IPS-NIHi11 (cell line): ENCODE measurements at places on chromosomes 3 and 15.

- DNase-seq = no peak
These were observed 26.5 kb downstream of the KLF13 start for GRCh38 chr15:31352911-31353811.

DNA sequence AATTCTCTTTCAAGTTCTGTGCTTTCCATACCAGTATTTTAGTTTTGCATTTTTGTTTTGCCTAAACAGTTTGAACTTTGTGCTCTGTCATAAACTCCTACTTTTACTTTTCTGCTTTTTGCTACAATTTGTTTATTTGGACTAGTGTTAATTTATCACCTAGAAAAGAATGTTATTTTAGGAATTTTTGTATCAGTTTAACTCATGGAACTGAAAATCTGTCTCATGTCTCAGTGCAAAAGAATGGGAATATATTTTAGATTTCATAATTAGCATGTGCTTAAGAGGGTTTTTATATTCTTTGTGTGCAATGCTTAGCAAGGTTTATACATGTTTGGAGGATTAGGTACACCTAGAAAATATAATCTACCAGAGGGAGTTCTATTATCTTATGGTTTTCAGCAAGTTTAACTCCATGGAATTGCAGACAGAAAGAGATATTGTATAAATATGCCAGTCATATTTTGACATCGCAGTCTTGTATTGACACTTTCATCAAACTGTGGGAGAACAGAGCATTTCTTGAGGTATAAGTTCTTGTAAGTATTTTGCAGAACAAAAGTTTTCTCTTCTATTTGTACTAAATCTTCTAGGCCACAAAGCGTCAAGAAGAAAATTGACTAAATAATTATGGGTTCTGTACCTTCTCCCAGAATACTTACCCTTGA, 409.9 kb downstream of the RBMS3 start:
- DNase-seq = no peak

DNA sequence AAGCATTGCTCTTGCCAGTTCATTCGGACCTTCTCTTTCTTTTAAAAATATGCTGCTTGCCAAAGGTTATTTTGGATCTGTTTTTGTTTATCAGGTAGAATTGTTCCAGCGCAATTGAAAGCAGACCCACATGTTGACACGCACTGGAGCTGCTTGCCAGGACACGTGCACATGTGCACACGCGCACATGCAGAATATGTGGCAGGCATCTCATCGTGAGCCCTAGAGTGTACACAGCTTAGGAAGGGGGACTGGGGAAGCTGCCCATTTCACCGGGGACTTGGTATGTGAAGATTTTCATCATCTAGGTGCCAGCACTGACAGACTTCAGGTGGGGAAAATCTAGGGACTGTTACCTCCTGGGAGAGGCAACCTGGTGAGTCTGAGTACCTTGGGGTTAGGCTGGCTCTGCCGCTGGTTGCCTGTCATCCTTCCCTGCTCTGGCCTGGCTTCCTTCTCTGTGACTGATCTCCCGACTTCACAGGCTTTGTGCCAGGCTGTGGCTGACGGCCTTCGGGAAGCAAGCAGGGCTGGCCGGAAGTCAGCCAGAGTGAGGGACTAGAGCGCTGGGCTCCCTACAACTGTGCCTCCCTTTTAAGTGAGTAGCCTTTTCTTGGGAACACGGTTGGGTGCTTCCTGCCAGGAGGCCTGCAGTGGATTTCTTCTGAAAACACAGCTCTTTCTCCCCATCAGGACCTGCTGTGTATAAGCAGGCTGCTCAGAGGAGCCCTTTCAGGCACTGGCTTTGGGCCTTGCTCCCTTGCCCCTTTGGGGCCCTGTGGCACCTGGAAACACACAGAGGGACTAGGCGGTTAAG, 129.3 kb downstream of the EEFSEC start:
- no peak for DNase-seq

DNA sequence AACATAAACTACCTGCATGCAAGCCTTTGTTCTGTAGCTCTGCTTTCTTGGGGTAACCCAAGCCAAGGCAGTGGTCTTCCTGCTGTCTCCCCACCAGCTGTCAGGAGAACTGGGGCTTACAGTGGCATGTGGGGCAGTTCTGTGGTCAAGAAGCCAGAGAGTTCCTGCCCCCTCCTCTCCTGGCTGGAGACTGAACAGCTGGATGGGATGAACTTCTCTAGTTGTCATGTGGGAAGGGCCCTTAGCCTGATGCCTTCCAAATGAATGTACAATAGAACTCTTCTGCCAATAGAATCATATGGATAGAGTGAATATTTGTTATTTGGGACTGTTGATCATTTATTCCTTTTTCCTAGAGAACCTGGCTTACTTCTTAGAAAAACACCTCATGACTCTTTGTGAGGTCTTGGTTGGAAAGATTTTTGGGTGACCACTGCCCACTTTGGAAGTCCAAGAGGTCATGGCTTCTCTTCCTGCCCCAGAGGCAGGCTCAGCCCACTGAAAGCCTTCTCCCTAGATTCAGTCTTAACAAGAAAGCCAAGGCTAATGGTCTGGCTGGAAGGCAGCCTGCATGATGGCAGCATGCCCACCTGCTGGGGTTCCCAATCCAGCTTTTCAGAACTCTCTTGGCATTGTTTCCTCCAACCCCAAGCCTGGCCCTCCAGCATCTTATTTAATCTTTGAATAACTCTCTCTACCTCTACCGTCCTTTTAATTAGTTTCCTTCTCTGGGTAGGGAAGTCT, 462.9 kb upstream of the PROK2 start:
- DNase-seq = no peak

DNA sequence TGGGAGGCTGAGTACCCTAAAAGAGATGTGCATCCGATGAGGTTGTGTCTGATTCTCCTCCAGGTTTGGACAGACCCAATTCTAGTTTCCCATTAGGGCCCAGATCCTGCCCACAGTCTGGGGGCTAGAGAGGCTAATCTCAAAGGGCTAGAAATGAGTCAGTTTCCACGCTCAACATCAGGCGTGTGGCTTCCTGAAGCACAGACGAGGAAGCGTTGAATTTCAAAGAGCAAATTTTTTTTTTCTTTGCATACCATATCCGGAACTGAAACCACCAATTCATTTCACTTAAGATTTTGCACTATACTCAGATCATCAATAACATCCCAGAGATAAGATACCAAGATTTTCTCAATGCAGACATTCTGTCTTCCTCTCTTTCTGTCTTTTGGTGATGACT, 173.8 kb upstream of the BCL6 start:
- no peak for DNase-seq

- DNase-seq = no peak
These were observed 30.6 kb downstream of the ASB14 start for GRCh38 chr3:57261929-57262328.

GRCh38 chr3:150355574-150355973, 52.5 kb upstream of the TSC22D2 start:
- DNase-seq = no peak

- DNase-seq = no peak
These were observed 33.6 kb downstream of the BTD start for GRCh38 chr3:15635121-15635661.

DNA sequence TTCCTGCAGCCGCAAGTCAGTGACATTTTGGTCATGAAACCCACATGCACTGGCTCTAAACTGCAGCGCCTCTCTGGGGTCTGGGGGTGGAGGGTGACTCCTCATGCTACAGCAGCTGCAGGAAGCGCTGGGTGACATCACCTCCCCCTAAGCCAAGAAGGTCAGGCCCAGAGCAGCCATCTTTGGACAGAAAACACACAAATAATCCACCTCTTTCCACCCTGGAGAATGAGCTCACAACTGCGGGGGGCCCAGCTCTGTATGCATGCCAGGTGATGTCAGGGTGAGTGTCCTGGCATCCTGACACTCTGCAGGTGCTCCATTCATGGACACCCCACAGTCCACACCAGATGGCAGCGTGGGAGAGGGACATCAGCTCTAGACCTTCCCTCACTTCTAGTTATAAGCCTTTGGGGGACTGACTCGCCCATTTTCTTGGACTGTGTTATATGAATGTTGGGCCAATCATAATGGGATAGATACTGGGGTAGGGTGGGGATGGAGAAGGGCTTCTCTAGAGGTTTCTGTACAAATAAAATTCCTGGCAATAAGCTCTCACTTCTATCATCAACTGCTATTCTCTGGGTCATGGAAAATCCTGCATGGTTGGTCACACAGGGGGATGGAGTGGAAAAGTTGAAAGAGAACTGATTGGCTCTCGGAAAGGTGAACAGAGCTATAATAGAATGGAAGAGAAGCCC, 70.7 kb upstream of the THBS1 start:
- no peak for DNase-seq

DNA sequence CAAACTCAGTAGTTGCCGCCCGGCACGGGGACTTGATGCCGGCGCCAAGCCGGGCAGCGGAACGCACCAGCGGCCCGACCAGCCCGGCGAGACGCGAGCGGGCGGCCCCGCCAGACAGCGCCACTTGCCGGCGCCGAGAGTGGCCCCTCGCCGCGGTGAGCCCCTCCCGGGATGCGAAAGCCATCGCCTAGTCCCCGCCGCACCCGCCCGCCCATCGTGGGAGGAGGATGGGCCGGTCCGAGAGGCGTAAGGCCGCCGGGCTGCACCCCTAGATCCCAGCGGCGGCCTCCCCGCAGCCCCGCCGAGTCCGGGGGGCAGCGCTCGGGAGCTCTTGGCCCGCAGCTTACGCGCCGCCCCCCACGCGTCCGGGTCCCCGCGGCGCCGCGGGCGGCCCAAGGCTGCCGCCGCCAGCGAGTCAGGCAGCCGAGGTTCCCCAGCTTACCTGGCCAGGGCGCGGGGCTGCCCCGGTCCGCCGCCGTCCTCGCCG, 609 bp downstream of the GOLGA8A start:
- DNase-seq = peak; percentile 73

- peak; percentile 98 for DNase-seq
These were observed at the start of gene FBXL2 for GRCh38 chr3:33277193-33277882. FBXL2 (plus strand) TSS chr3:33277442; CDS start chr3:33277513, 71 bp downstream.

- DNase-seq = peak; percentile 88
These were observed 16.6 kb downstream of the HAPLN3 start for GRCh38 chr15:88878720-88879184.
